ENCODE measurements at places on chromosomes 16 and 17.

- peak; percentile 75 for DNase-seq
Measured at GRCh38 chr16:79286646-79287423, 313.7 kb downstream of the MAF start.

DNA sequence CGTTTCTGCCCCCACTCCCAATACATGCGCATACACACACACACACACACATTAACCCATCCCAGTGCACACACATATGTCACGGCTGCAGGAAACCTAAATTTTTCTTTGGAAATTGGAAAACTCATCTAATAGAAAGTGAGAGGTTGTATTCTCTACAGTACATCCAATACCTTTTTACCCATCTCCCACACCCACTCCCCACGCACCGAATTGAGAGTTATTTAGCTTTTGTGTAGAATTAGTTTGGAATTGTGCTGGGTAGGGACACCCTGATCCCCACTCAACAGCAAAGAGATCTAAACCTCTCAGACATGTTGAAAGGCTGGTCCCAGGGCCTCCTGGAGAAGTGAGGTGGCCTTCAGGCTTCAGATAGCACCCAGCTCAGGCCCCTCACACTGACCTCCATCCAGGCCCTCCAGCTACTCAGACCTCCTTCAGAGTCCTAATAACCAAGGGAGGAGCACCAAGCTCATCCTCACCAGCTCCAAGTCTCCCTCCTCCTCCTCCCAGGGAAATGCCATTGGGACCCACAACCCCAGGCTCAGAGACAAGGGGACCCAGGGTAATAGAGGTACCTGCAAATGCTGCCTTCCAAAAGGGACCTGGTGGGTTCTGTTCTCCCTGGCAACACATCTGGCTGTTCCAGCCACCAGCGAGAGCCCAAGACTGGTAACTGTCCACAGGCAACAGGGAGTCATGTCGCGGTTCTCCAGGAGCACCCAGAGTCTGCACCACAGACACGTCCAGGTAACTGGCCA is 955 bp downstream of the HOXB13 start:
- DNase-seq = no peak

- no peak for DNase-seq
Measured at GRCh38 chr17:70608193-70608592, 438.9 kb downstream of the KCNJ2 start.

DNA sequence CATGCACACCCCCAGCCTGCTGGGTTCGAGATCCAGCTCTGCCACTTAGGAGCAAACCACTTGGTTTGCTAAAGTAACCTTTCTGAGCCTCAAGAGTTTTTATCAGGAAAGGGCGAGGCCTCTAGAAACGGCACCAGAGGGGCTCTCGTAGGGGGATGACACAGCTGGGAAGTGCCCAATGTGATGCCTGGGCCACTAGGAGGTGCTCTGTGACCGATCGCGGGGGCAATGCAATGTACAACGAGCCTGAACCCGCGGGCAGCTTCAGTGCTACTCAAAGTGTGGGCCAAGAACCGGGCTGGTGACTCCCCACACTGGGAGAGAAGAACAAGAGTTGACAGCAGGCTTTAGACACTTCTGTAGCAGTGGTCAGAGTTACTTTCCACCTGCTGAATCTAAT is 9.4 kb downstream of the C16orf89 start:
- DNase-seq = no peak

GRCh38 chr17:47009759-47010594 is 30.9 kb upstream of the RPRML start:
- DNase-seq = no peak

DNA sequence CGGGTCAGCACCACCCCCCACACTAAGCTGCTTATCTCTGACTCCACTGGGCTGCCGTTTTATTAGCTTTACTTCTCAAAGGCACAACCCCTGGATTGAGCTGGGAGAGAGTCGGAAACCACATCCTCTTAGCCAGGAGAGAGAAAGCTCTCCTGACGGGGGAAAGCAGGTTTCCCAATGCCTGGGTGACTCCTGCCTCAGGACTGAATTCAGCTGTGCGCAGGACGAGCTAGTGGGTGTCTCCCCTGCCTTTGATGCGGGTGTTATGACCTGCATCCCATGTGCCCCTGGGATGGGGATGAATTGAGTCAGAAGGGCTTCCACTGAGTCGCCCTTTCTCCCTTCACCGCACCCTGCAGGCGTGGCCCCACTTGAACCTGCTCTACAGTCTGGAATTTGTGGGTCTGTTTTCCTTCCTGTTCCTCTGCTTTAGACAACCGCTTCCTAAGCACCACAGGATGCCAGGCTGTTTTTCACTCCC is 819.2 kb upstream of the EEF2KMT start:
- DNase-seq = no peak

DNA sequence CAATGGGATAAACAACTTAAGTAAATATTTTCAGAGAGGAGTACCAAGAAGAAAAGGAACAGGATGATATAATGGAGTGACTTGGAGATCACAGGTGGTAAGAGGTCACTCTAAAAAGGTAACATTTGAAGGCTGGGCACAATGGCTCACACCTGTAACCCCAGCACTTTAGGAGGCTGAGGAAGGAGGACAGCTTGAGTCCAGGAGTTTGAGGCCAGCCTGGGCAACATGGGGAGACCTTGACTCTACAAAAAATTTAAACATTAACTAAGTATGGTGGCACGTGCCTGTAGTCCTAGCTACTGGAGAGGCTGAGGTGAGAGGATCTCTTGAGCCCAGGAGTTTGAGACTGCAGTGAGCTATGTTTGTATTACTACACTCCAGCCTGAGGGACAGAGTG is 3.4 kb upstream of the TMEM11 start:
- no peak for DNase-seq

Measured in ovary (tissue), 10 donors.